ENCODE measurements at places on chromosomes 6 and 20.

DNA sequence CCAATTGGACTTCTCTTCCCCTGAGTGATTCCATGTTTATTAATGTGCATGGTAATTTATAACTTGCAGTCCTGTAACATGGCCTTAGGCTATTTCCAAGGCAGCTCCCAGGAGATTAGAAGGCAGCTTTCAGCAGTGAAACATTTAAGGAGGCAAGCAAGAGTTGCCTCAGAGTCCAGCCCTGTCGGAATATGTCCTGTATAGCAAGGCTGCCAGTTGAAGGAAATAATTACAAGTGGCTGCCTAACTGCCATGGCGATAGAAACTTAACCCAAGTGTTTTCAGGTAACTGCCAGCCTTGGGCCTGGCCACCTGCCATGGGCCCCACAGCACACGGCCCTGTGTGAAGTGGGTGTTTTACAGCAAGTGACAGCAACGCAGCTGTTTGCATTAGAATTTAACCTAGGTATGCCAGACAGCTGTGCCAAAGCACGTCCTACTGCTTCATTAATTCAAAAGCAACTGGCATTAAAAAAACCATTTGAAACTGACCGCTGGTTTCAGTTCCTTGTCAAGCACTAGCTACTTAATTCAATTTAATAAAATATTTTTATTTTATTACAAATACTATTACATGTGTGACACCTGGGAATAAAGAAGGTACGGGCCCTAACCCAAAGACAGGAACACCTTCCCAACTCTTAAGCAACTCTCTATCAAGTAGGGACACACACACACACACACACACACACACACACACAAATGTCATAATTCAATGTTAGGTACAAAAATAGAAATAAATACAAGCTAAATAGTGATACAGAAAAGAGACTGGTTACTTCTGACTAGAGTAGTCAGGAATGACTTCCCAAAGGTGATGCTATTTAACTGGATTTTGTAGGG is 151.8 kb upstream of the HEY2 start:
- no peak for DNase-seq

DNA sequence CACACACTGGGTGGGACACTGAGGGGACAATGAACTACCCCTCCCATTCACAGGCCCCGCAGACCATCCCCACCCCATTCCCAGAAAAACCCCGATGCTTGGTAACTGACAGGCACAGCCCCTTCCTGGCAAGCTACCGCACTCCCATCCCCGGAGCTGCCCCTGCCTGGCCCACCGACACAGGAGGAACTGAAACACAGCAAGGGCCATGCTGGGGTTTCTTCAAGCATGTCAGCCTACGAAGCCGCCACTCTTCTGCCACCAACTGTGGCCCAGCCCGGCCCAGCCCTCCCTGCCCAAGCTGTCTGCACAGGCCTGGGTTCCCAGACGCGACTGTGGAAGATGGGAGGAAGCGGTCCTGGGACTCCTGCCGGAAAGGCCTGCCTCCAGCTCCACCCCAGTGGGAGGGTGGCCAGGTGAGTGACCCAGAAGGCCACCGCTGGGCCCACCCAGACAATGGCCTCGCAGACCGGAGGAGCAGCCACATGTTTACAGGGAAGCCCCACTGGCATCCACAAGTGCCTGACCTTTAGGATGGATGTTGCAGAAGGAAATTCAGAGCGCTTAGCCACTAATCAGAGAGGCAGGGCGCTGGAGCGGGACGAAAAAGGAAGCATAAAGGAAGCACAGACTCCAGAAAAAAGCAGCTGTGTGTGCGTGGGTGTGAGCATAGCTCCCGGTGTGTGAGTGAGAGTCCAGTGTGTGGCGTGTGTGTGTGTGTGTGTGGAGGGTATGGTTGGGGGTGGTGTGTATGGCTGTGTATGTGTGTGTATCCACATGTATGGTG is 91.6 kb downstream of the PRND start:
- DNase-seq: no peak

DNA sequence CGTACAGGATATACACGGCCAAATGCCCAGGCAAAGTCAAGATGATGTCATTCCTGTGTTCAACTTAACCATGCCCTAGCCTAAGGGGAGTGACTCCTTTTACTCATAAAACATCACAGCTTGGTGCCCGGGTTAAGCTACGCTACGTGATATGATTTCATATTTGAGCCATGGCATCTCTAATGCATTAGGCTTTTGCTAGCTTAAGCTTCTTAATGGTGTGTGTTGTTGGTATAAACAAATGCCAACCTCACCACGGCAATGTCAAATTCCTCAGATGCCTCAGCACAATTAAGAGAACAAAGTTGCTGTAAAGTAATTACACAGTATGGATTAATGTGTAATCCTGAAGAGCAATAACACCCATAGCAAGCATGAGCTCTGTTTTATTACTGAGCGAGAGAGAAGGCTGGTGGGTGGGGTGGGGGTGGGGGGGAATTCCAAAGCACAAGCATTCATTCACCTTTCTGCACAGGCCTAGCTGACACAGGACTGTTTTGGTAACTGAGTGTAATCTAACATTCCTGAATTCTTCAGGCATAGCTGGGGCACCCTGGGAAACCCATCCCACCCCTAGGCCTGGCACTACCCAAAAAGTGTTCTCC is 44.7 kb upstream of the CNKSR3 start:
- DNase-seq: peak; percentile 31

DNA sequence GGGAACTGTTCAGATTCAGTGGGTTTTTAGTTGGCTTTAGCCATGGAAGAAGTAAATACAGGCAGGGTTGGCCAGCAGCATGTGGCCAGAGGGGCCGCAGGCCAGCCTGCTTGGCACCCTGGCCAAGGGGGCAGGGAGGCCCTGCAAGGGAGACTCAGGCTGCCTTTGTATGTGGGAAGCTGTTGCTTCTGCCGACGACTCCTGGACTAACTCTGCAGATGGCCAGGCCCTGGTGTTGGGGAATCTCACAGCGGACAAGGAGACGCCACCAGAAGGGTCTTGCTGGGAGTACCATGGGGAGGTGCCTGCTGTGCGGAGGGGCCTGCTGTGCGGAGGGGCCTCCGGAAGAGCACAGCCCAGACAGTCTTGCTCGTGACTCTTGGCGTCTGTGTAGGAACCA is 25.2 kb downstream of the PYGB start:
- no peak for DNase-seq

DNA sequence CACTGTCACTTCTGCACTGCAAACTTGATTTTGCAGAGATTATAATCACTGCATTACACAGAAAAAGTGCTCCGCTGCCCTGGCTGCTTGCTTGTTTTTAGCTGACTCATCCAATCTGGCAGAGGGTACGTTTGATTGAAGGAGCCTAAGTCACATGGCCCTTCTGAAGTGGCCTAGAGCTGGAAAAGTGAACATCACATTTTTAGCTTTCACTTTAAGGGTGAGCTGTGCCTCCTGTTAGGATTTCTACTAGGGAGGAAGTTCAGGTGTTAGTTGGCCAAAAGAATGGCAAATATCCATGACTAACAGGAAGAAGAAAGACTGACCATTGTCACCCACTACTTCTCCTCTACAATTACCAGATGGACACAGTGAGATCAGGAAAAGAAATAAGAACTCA is 889.1 kb upstream of the MAP3K7 start:
- DNase-seq: peak; percentile 52

DNA sequence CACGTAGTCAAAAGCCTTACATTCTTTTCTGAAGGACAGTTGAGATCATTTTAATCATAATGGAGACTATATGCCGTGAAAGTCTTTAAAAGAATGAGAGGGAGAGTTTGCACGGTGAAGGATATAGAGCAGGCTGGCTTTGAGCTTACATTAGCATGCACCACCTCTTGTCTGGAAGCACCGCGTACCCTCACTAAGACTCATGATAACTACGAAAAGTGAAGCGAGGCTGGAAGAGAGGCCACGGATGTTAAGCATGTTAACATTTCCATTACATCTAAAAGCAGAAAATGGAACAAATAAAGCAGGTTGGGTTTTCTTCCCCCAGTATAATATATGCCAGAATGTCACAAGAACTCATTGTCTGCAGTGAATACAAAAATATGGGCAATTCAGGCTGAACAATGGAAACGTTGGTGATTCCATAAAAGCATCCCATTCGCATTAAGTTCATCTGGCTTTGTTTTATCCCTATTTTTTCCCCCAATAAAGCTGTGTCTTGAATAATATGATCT is 40.6 kb upstream of the NKX2-2 start:
- DNase-seq: no peak

GRCh38 chr6:356828-357251 is 34.7 kb upstream of the IRF4 start:
- no peak for DNase-seq

- DNase-seq: no peak
Observed at GRCh38 chr20:62550087-62550632, 74.4 kb upstream of the GATA5 start.

GRCh38 chr20:20736303-20736702 is 23.9 kb upstream of the RALGAPA2 start:
- no peak for DNase-seq

DNA sequence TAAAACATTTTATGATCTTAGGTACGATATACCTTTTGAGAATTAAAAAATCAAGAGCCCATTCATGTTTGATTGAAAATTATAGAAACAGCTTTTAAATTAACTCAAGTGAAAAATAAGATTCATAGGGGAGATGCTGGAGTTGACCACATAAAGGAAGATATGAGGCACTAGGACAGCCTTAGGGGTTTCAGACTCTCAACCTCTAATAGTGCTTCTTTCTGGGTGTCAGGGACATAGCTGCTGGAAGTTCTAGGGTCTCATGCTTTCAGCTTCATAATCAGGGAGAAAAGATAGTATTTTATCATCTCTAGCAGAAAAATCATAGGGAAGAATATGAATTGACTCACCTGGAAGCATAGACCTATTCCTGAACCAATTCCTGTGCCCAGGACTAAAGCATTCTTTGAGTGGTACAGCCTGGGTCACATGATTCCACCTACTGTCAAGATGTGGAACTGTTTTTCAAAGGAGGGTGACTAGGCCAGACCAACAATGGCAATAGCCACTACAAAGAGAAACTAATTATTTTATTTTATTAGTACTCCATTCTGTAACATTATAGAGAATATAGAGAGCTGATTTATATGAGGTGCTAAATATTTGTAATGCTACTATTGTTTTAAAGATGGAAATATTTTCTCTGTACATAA is 27.8 kb upstream of the CENPW start:
- DNase-seq: no peak

- DNase-seq: no peak
Observed at GRCh38 chr6:25698631-25699030, 46.6 kb downstream of the SCGN start.

GRCh38 chr20:5090191-5090590 is 29.6 kb downstream of the PCNA start:
- DNase-seq: no peak

DNA sequence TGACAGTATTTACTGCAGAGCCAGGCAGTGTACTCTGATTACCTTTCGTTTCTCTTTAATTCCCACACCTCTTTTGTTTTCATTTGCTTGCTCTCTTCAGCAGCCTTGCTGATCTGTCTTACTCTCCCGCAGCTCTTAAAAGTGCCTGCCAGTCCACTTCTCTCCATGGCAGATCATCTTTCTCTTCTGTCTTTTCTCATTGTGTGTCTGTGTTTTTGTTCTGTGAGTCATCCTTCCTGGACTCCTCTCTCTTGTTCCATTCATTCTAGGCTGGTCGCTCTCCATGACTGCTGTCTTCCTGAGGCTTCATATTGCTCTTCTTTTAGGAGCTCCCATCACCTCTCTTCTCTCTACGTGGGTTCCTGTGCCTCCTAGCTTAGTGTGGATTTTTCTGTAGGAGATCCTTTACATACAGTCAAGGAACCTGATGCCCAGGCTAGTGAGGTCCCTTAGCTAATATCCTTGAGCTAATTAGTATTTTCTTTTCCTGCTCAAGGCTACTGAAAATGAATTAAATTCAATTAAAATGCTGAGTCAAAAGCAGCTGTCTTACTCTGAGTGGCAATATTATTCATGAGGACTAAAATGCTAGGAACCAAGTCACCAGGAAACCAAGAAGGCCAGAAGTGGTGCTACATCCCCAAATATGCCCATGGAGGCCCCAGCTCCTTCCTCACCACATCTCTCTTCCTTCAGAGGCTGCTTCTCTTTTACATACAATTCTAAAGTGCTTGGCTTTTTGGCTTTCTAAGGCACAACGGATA is 86.1 kb downstream of the SLX4IP start:
- peak; percentile 47 for DNase-seq

- no peak for DNase-seq
Observed at GRCh38 chr6:96246563-96246962, 230.8 kb downstream of the FUT9 start.

- DNase-seq: no peak
Observed at GRCh38 chr20:62994869-62995281, 11.9 kb downstream of the BHLHE23 start.

- no peak for DNase-seq
Observed at GRCh38 chr20:50690650-50691572, at the start of gene RIPOR3. RIPOR3 (minus strand) TSS chr20:50691542; CDS start chr20:50691128, 414 bp downstream.

GRCh38 chr6:45323656-45324224 is 4.4 kb upstream of the RUNX2 start:
- DNase-seq: no peak

- peak; percentile 25 for DNase-seq
Observed at GRCh38 chr6:34663831-34664255, 32.7 kb downstream of the ILRUN start.

DNA sequence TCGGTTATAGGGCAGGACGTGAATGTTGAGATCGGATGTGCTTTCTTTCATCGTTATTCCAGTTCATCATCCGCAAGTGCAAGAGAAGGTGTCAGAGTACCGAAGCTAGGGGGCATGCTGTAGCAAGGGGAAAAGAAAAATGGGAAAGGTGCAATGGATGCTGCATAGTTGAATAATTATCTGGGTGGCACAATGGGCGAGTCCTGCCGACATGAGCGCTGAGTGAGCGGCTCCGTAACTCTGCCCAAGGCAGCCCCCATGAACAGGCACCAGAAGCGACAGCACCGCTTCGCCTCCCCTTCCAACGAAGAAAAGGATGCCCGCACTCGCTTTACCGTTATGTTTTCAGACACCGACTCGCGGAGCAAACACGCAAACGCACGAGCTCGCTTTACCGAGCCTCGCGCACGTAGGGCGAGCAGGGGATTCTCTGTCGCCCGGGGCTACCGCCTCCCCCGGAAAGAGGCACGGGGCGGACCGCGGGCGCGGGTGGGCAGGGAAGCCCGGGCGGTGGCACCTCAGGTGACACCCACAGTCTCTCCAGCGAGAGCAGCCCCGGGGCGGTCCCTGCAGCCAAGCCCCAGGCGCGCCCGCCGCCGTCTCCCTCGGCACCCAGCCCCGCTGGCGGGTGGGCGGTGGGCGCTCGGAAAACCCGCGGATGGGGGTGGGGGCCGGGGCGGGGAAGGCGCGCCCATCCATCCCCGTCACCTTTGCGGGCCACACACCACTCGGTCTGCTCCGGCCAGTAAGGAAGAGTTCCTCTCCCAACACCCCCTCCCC is 654 bp downstream of the WASF1 start:
- DNase-seq: peak; percentile 49

- no peak for DNase-seq
Observed at GRCh38 chr20:9500121-9500520, 14.3 kb upstream of the LAMP5 start.

DNA sequence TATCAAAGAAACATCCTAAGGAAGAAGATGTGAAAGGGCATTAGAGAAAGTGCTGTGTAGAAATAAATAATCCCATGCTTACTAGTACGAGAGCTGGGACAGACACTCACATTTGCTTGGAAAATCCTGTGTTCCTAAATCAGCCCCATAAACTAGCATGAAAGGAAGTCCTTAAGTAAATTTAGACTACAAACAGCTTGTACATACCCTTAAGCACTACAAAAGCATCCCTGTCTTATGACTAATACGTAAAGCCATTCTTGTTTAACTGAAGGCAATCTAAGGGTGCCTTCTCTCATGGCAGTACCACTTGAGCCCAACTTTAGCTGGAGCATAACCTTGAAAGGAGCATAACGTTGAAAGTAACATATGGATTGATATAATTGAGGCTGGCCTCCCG is 15.4 kb upstream of the FOXQ1 start:
- no peak for DNase-seq

GRCh38 chr6:231779-232178 is 60.5 kb upstream of the DUSP22 start:
- DNase-seq: no peak
